ENCODE measurements at places on chromosomes 12 and 14.

- DNase-seq, result no peak
Measured at GRCh38 chr12:67789266-67789665, 140.7 kb downstream of the DYRK2 start.

- DNase-seq, result no peak
Measured at GRCh38 chr14:58571769-58572472, 65.8 kb upstream of the DACT1 start.

DNA sequence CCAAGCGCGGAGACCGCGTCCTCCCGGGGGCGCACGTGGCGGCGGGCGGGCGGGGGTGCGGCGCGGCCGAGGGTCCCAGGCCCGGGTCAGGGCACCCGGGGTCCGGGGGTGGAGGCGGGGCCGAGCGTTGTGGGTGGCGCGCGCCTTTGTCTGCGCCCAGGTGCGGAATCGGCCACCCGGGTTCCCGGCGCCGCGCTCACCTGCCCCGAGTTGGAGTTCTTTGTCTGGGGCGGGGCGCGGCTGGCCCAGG, 50.1 kb downstream of the LRCOL1 start:
- DNase-seq, result no peak

DNA sequence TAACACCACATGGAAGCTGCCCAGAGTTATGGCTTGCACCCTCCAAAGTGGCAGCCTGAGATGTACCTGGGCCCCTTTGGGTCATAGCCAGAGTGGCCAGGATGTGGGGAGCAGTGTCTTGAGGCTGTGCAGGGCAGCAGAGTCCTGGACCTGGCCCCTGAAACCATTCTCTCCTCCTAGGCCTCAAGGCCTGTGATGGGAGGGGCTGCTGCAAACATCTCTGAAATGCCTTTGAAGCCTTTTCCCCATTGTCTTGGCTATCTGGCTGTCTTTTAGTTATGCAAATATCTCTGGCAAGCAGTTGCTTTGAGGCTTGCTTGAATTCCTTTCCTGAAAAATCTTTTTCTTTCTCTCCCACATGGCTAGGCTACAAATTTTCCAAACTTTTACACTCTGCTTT, 356.5 kb downstream of the DAD1 start:
- no peak for DNase-seq

GRCh38 chr12:89163918-89164317, 188.4 kb downstream of the DUSP6 start:
- no peak for DNase-seq

DNA sequence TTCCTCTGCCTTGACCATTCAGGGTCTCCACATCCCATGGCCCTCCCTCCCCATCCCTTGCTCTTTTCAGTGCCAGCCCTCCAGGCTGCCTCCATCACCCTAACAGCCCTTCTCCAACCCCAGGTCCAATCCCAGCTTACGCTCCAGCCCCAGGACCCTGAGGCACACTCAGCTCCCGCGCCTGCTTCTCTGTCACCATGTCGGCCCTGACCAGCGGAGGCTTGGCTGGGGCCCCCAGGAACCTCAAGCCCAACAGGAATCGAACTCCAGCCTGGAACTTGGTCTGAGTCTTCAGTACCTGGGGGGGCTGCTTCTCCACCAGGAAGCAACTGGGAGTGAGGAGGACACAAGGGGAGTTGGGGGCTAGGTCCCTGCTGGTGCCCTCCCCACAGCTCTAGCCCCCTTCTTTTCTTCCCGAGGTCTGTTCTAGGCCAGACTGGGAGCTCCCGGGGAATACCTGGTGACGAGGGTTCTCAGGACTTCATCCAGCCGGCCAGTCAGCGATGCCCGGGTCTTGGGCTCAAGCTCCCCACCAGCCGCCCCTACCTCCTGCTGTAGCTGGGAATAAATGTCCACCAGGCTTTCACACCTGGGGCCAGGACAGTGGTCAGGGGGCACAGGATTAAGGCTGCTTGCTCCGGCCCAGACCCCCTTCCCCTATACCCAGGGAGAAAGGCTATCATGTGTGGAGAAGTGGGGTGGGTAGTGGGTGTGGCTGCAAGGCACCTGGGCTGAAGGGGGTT, 6.0 kb downstream of the STAT6 start:
- no peak for DNase-seq

- DNase-seq, result no peak
Measured at GRCh38 chr12:24307716-24308335, 358.4 kb upstream of the SOX5 start.

GRCh38 chr12:56839915-56840325, 76.8 kb downstream of the HSD17B6 start:
- no peak for DNase-seq

GRCh38 chr12:120842595-120842994, 61.6 kb downstream of the SPPL3 start:
- DNase-seq, result no peak

- DNase-seq, result no peak
Measured at GRCh38 chr14:104390221-104390931, 189.2 kb upstream of the C14orf180 start.

GRCh38 chr12:105047308-105047707, 37.0 kb downstream of the ALDH1L2 start:
- DNase-seq, result no peak

- DNase-seq, result no peak
Measured at GRCh38 chr12:8844665-8845064, 22.2 kb downstream of the A2ML1 start.

GRCh38 chr12:65822732-65823512, 1.4 kb upstream of the HMGA2 start:
- DNase-seq, result no peak

- DNase-seq, result no peak
Measured at GRCh38 chr12:88775742-88776151, 195.5 kb upstream of the KITLG start.

DNA sequence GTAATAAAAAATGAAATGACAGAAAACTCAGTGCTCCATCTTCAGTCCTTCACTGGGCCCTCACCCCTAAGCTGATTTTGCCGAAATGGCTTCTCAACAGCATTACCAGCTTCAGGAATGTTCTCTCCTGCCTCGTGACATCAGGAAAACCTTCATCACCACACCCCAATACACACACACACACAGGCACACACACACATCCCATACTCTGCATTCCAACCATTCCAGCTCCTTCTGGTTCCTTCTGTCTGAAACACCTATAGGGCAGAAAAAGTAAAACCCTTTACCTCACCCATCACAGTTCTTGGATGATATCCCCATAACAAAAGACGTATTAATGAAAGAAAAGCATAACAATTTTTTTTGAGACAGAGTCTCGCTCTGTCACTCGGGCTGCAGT, 75.9 kb downstream of the CCDC60 start:
- DNase-seq, result no peak

GRCh38 chr14:104101651-104102281, 16.3 kb downstream of the ASPG start:
- no peak for DNase-seq

DNA sequence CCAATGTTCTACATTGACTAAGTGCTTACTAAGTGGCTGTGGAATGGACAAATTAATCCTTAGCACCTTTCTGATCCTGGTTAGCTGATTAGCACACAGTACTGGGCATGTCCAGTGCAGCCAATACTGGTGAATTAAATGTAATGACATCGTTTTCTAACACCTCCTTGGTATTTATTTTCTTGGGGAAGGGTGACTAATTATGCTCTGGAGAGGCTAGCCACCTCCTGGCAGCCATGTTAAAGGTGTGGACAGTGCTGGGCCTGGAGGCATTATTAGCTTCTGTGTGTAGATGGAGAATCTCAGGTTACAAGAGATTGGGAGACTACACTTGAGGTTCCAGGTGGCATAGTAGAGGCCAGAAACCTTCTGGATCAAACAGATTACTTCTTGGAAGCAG, 230.9 kb upstream of the DDHD1 start:
- DNase-seq, result no peak

- no peak for DNase-seq
Measured at GRCh38 chr12:123828120-123828519, 66.0 kb downstream of the DNAH10 start.

- DNase-seq, result no peak
Measured at GRCh38 chr14:91381801-91382670, 35.6 kb downstream of the CCDC88C start.

DNA sequence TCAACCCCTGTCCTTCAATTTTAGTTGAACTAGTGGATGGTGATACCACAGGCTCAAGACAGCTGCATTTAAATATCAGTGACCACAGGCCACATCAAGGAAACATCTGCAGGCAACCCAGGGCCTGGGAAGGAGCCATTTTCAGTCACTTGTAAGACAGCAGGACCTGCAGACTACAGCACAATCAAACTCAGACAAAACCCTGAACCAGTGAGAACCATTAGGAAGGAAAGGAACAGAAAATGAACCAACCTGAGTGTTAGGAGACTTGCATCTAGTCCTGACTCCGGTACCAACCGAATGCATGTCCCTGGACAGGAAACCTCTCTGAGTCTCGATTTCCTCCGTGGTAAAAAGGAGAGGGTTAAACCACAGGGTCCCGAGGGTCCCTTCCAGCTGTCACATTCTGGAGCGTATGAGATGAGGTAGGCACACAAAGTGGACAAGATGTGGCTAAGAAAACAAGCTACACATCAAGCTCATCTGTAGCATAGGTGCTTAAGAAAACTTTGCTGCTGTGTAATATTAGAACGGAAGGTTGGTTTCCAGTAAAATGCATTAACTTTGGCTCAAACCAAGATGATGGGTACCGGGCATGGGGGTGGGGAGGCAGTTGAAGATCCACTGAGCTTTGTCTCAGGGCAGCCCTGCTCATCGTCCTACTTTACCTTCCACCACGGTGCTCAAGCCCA, 1.6 kb upstream of the CDKN1B start:
- no peak for DNase-seq

DNA sequence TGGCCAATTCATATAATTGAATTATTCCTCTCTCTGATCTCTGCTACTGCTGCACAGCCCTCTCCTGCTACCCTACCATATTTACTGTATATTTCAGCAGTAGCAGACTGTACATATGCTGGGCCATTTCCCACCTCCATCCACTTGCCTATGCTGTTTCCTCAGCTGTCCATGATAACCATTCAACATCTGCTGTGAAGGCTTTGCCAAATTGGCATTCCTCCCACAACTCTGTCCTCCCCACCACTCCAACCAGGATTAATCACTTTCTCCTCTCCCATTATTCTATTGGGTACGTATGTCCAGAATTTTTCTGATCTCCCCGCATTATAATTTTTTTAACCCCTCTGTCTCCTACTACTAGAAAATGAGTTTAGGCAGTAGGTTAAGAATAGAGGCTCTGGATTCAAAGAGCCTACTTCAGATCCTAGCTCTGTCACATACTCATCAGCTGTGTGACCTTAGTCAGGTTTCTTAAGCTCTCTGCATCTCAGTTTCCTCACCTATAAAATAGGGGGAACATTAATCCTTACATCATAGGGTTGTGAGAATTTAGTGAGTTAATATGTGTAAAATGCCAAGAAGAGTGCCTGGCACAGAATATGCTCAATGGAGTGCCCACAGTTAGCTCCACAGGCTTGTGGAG, 123.3 kb downstream of the KICS2 start:
- DNase-seq, result no peak

- no peak for DNase-seq
Measured at GRCh38 chr14:102590667-102591099, 1.8 kb upstream of the RCOR1 start.

- DNase-seq, result no peak
Measured at GRCh38 chr12:93468008-93468371, 676 bp downstream of the MRPL42 start.

DNA sequence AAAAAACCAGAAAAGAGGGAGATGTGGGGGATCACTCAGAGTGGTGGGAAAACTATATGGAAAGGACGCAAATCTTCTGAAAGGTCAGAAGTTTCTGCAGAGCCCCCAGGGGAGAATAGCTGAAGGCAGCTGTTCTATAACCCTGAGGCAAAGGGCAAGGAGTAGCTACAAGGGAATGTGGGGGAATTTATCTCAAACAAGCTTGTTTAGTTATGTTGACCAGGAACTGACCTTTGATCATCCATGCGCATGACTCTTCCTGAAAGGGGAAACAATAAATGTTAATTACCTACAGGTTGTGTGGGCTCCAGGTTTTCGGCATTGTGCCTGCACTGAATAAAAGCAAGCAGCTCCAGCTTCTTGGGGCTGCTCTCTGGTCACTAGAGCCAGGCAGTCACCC, 968.5 kb downstream of the AACS start:
- no peak for DNase-seq

DNA sequence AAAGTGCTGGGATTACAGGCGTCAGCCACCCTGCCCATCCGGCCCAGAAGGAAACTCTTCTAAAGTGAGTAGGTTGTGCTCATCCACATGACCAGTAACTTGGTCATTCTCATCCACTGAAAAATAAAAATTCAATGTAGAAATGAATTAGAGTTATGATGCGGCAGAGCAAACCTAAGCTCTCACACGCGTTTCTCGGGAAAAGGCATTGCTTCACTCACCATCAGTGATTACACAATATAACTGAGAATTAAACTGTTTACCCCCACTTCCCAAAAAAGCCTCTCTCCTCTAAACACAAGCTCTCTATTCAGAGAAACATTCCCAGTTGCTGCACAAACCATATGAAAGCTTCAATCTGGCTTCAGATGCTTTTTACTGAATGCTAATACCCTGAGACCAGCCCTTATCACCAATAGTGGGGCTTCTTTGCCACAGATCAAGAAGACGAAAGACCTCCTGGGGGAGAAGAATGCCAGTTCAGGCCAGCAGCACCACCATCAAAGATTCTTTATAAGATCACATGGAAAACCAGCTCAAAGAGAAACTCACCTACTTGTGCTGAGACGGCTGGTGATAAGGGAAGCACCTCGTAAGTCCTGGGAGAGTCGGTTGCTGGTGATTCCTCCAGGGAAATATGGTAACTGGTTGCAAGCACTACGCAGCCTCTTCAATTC, 121.5 kb upstream of the SFSWAP start:
- no peak for DNase-seq

GRCh38 chr14:93114713-93115068, 1.0 kb downstream of the ITPK1 start:
- peak; percentile 14 for DNase-seq

DNA sequence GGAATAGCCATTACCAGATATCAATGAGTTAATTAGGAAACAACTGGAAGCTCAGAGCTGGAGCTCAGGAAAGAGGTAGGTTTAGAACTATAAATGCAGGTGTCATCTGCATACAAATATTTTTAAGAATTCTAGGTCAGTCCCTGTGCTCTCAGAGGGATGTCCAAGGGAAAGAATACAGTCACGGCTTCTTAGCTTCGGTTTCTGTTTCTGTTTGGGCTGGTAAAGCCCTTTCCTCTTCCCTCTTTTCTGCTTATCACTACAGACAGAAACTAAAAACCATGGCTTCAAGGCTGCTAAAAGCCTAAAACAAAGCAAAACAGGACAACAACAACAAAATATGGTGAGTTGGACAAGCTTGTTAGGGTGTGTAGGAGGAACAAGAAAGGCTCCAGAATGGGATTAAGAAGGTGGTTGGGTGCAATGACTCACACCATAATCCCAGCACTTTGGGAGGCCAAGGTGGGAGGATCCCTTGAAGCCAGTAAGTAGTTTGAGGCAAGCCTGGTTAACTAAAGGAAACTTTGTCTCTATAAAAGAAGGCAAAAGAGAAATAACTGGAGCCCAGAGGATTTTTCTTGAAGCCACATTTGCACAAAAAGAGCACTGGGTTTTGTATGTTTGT, 113.0 kb downstream of the SEC23A start:
- DNase-seq, result no peak

DNA sequence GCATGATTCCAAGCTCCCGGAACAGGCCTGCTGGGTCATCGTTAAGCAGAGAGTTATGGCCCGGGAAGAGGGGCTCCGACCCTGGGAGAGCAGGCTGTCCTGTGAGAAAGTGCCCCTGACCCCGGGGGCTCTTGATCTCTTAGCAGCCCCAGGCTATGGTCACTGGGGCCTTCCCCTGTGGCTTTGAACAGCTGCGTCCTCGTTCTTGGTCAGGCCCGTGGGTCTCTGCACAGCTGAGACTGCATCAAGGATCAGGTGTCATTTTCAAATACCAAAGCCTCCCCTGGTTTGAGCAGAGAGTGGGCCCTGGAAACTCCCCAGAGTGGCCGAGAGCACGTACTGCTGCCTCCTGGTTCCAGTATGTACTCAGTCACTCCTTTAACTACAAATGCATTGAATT, 114.8 kb downstream of the ESRRB start:
- DNase-seq, result no peak
